MCF 10A (cell line): ENCODE measurements at places on chromosomes 2 and 18.

DNA sequence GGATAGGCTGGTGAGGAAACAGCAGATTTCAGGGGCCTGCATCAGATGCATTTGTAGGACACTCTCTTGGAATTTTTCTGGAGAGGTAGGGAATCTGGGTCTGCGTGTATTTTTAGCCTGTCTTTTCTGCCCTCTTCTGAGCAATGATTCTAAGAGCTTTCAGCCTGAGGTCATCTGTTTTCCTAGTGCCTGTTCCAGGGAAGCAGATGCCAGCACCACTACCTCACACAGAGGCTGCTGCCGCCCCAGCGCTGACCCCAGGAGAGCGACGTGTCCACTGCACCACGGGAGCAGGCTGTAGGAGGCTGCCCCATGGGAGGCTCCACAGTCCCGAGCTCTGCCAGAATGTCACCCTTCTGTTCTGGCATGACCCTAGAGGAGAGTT is 316.5 kb downstream of the CYP26B1 start:
- DNase-seq, result peak; percentile 1

- DNase-seq, result no peak
These were observed 66.2 kb downstream of the SP3 start for GRCh38 chr2:173898996-173899395.

GRCh38 chr18:27599202-27599829 is 414.2 kb upstream of the CHST9 start:
- peak; percentile 65 for DNase-seq

GRCh38 chr2:180720829-180721228 is 259.6 kb upstream of the UBE2E3 start:
- DNase-seq, result no peak

DNA sequence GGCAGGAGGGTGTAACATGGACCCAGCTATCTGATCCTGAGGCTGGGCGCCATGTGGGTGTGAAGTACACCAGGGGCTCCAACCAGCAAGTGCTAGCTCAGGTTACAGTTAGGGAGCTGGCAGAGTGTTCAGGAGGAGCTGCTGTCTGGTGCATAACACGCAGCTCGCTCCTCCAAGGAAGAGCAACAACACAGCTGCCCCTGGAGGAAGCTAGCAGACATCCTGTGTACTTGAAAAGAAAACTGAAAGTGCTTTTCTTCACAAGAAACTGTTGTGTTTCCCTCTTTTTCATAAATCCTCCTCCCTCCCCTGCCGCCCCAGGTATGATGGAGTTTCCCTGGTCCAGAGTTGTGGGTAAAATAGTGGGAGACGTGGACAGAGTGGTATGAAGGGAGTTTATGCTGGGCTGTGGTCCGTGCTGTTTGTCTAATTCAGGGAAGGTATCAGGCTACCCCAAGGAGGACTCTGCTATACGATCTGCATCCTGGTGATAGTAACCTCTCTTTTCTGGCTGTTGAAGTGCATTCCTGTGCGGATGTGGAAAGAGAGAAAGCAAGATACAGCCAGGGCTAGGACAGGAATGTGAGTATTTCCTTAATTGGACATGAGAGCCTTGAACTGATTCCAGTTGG is 6.1 kb upstream of the LBH start:
- DNase-seq, result no peak

GRCh38 chr2:224820283-224820991 is 104.3 kb upstream of the CCDC195 start:
- no peak for DNase-seq

- DNase-seq, result no peak
These were observed 166.5 kb upstream of the CXCR4 start for GRCh38 chr2:136284226-136285119.

DNA sequence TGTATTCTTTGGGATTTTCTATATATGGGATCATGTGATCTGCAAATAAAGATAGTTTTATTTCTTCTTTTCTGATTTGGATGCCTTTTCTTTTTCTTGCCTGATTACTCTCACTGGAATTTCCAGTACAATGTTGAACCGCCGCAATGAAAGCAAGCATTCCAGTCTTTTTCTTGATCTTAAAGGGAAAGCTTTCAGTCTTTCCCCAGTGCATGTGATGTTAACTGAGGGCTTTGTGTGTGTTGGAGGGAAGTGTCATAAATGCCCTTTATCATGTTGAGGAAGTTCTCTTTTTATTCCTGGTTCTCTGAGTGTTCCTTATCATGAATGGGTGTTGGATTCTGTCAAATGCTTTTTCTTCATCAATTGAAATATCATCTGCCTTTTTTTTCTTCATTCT is 16.9 kb upstream of the CYBRD1 start:
- no peak for DNase-seq

- DNase-seq, result no peak
These were observed 267.8 kb downstream of the INSIG2 start for GRCh38 chr2:118356051-118356450.

DNA sequence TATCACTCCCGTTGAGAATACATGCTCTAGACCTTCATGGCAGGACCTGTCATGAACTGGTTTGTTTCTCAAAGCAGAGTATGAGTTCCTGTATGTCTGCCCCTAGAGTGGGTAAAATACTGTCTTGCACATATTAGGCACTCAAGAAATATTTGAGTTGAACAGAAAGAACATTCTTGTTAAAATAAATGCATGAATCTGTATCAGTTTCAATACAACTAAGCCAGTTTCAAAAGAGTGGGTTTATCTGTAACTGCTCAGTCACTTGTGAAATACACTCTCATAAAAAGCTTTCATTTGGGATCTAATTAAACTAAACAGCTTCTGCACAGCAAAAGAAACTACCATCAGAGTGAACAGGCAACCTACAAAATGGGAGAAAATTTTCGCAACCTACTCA is 69.2 kb downstream of the RFTN2 start:
- no peak for DNase-seq

DNA sequence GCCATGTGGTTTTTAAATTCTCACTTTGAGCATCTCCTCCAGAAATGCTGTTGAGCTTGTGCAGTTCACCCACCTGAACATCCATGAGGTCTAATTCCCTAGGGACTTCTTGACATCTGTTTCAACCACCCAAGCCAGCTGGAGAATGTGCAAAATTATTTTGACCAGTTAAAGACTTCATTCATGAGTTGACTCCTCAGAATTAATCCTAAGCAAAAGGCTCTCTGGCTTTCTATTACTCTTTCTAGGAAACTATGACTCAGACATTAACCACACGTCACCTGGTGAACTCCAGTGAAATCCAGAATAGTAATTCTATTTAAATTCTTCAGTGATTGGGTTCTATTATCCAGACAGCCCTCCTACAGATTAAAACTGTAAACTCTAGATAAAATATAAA is 247.5 kb downstream of the NBAS start:
- DNase-seq, result peak; percentile 41

DNA sequence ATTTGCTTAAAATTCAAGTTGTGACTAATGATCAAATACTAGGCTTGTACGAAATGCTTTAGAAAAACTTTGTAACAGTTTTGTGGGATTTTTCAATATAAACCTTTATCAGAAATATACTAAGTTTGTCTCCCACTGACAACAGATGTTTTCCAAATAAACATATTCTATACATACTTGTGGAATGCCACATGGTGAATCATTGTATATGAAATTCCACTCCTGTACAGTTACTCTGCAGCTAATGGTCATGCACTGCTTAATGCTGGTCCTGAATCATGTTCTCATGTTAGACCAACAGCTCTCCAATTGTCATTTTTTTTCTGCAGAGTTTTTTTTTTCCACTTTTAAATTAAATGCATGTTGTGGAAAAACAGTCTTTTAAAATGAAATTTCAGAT is 90.1 kb downstream of the DPP4 start:
- DNase-seq, result no peak

GRCh38 chr2:202771336-202771735 is 100.2 kb downstream of the ICA1L start:
- no peak for DNase-seq

GRCh38 chr2:65353046-65353445 is 79.4 kb downstream of the SPRED2 start:
- no peak for DNase-seq

GRCh38 chr18:75168619-75169018 is 40.3 kb downstream of the PTGR3 start:
- no peak for DNase-seq

DNA sequence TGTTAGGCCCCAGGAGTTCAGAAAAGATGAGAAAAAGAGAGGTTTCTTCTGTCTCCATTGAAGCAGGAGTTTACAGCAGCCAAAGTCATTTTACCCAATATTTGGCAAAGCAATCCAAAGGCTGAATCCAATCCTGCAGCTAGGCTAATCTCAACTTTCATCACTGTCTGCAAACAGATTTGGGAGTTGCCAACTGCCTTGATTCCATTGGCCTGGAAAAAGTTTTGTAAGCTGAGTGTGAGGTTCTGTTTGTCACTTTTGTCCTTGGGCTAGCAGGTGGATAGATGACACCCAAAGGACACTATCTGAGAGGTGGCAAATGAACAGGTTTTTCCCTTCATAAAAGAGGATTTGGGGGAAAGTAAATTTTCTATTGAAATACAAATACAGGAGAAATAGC is 56.6 kb upstream of the SETBP1 start:
- no peak for DNase-seq

GRCh38 chr2:71891155-71891554 is 256.5 kb downstream of the CYP26B1 start:
- no peak for DNase-seq

DNA sequence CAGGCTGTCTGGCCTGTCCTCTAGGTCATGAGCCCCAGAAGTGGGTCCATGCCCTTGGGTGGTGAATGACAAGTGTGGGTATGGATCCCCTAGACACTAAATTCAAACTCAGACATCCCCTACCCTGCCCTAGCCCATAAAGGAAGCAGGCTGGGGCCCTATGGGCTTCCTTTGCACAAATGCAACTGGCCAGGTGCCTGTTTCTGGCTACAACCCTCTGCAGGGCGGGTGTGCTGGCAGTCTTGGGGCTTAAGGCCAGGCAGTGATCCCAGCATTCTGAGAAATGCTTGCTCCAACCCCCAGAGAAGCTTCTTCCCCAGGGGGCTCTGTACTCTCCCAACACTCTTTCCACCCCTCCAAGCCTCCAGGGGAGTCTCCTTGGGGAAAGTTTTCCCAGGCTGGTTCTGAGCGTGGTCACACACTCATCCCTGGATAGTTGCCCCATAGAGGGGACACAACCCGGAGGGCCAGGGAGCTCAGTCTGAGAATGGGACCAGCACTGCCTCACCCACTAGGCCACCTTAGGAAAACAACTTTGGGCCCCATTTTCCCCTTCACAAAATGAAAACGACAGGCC is 16.6 kb upstream of the ASPRV1 start:
- DNase-seq, result no peak

DNA sequence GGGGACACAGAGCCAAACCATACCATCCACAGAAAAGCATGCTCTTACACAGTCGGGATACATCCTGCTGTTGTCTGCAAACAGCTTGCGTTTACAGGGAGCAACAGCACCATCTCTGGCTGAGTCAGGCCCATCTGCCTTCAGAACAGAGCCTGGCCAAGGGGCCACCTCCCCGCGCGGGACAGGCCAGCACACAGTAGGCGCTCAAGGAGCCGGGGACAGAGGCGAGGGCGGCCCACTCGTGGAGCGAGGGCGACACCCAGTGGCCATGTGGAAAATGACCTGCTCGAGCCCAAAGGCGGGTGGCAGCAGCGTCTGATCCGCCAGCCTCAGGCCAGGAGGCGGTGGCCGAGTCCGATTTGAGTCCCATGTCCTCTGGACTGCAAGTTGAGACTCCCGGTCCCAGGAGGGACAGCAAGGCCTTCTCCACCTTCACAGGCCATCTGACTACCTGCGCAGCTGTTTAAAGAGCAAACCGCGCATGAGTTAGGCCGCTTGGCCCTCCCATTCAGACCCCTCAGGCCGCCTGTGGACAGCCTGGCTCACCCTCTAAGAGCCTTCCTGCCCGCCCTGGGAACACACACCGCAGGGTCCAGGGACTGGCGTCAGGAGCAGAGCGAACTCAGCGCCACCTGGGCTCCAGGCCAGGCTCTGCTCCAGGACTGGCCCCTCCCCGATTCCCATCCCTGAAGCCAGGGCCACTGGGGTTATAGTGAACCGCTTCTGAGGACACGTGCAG is 38.3 kb downstream of the TTC32 start:
- peak; percentile 63 for DNase-seq

GRCh38 chr2:120346026-120346666 is at the start of gene INHBB:
Gene INHBB, plus strand, starts transcription at chr2:120346136. Its CDS starts 53 bp downstream, at chr2:120346189.
- DNase-seq, result no peak

DNA sequence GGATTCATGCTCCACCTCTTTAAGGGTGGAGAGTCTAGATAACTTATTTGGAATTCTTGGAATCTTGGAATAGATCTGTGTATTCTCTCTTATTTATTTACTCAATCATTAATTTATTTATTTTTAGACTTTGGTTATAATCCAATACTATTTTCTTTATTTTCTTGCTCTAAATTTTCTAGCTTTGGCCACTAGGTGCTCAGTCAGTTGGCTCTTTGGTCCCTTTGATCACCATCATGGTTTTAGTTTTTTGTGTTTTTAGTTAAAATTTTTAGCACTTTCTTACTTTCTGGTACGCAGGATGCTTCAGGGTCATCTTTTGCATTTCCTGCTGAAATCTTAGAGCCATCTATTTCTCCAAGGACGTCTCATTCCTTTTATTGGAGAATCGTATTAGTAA is 5.2 kb upstream of the PLEK start:
- no peak for DNase-seq

DNA sequence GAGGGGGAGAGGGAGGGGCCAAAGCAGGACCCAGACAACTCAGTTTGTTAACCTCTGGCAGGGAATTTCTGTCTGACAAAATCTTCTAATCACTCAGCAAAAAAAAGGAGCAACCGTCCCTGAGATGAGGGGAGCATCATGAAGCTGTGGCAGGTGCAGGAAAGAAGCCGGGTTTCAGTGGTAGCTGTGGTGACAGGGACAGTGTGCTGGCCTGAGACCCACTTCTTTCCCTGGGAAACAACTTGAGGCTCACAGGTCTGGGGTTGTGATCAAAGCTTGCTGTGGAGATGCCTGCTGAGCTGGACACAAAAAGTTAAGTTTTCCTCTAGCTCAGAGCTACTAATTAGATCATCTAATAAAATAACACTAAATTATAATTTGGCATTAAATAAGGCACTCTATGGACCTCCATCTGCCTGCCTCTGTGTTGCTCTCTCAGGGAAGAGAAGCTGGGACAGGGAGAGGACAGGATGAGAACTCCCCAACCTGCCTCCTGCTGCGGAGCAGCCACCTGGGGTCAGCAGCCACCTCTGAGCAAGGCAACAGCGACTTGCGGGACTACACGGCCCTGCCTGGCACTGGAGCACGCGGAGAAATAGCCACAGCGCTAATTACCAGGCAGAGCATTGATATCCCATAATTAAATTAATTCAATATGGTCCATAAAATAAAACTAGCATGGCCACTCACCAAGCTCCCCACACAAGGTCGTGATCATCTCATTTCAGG is 104.6 kb upstream of the TEX51 start:
- DNase-seq, result no peak
